HFFc6 (cell line): ENCODE measurements at places on chromosomes 4 and X. TPM values are rescaled to one million over a fixed set of nuclear protein-coding genes. Genes with fewer than 3 reads are reported as not detected.

Gene RPA4
- 0.17 and 0.26 TPM in 2 replicates for total RNA-seq

Gene NKX1-1
- not detected in 3 replicates for total RNA-seq

Gene STX18
- total RNA-seq = 27.5 and 27.7 TPM in 2 replicates

Gene FAM236C
- total RNA-seq = not detected in 3 replicates

Gene HAUS7
- 22.9 to 35.0 TPM (median 30.4 TPM) in 3 replicates for total RNA-seq

Gene CCSER1
- not detected in 3 replicates for total RNA-seq

Gene ARHGAP24
- 15.8 to 28.5 TPM (median 23.3 TPM) in 3 replicates for total RNA-seq

DNA sequence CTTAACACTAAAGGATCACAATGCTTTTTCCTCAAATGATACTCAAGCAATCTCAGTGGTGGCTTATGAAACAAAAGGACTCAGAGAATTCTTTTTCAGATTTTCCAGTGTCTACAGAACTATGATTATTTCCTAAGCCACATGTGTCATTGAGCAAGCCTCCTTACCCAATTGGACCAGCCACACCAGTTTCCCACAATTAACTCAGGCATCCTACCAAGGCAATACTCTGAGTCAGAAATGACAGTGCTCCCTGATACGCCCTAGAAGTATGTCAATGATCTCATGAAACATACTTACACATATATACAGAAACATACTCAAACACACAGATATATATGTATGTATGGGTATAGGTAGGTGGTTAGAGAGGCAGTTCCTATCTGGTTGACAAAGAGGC lies 4.8 kb downstream of the ADAMTS3 start:
- DNase-seq = peak; percentile 5

- DNase-seq = peak; percentile 75
Observed at GRCh38 chr4:153142700-153143438, 61.4 kb upstream of the TRIM2 start.

- no peak for DNase-seq
Observed at GRCh38 chr4:20318001-20318908, 66.5 kb downstream of the SLIT2 start.

- no peak for DNase-seq
Observed at GRCh38 chr4:166335256-166335938, 462.4 kb downstream of the TLL1 start.

GRCh38 chr4:4327652-4328121 lies 37.6 kb downstream of the ZBTB49 start:
- DNase-seq = no peak

DNA sequence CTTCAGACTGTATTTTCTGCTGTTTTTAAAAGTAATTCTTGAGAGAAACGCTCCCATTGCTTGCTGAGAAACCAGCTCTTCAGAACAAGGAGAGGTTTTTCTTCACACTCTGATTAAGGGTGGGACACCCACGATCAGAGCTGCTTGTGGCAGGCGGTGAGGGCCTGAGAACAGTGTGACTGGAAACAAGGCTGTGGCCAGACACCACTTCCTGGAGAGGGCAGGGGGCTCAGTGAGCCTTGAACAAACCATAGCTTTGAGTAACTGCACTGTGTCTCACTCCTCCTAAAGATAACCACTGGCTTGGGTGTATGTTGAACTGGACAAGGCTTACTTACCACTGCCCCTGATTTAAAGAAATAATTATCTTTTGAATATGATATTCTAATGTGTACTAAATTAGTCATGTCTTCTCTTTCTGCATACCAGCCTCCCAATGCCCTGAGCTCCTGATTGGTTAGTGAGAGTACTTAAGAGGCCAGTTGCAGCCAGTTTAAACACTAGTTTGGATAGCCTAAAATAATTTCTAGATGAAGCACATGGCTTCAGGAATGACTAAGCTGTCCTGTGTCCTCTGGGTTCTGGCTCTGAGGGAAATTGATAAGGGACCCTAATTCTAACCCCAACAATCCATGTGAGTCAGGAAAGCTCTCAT lies 3.7 kb upstream of the GPR82 start:
- DNase-seq = peak; percentile 2

- no peak for DNase-seq
Observed at GRCh38 chr4:38023347-38024205, 63.4 kb downstream of the PTTG2 start.

GRCh38 chr4:84032372-84032771 lies 466.7 kb downstream of the NKX6-1 start:
- no peak for DNase-seq

DNA sequence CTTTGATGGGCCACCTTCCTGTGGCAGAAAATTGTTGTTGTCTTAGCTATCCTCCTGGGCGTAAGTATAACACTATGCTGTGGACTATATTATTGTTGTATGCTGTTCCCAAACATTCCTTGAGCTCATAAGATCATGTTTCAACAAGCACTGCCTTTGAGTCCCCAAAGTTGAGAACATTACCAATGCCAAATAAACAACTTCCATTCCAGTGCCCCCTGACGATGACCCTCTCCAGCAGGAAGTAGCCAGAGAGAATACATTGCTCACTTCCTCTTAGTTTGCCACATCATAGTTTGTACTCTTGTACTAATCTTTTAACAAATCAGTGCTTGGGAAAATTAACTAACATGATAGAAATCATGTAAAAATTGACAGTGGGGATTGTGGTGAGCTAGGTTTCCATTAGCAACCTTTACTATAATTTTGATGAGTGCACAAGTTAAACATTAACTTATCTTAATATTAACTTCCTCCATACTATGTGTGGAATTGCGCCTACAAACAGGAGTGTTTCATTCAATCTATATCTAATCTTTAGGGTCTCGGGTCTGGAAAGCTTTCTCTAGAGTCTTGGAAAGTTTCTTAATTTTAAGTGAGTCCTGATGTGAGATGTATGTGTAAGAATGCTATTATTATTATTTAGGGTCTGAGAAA lies 20.3 kb upstream of the DHX15 start:
- no peak for DNase-seq

- DNase-seq = no peak
Observed at GRCh38 chr4:140989944-140990343, 143.3 kb downstream of the RNF150 start.

DNA sequence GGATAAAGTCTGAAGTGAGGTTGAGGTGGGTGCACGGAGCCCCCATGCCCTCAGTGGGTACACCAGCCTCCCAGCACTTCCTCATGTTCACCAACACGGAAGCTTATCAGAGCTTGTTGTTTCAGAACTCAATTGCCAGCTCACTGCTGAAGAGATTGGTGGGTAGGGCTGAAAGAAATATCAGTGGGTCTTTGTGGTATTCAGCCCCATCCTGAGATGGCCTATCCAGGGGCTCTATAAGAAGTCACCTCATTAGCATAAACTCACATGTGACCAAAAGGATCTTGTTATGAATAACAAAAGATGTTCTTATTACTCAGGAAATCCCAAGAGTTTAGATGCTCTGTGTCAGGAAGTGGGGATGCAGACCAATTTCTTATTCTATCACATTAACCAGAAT lies 177.3 kb downstream of the ARHGAP10 start:
- DNase-seq = no peak

- DNase-seq = no peak
Observed at GRCh38 chr4:142281999-142282398, 564.1 kb downstream of the INPP4B start.

GRCh38 chrX:124257924-124258702 lies 74.3 kb upstream of the TEX13D start:
- no peak for DNase-seq

GRCh38 chr4:11428899-11429698 lies 405 bp upstream of the HS3ST1 start:
- DNase-seq = no peak

- DNase-seq = no peak
Observed at GRCh38 chr4:106481801-106482200, 113.2 kb upstream of the GIMD1 start.

GRCh38 chr4:6727081-6727942 lies 11.3 kb downstream of the BLOC1S4 start:
- no peak for DNase-seq

DNA sequence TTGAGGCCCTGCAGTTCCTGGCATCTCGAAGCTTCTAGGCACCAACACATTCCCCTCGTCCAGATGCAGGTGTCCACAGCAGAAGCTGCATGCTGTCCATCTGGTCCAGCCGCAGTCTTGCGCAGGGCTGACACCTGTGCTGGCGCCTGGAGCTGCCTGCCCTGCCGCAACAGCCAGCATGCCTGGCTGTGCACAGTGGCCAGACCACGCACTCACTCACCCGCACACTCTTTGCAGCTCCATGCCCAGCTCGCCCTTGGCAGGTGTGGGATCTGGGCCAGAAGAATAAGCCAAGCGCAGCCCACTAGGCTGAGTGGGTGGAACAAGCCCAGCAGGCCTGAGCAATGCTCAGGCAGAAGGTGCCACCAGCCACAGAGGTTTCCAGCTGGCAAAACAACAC lies 125.6 kb downstream of the PARM1 start:
- DNase-seq = no peak

GRCh38 chr4:176906709-176907108 lies 114.0 kb upstream of the VEGFC start:
- DNase-seq = no peak
